ENCODE measurements at places on chromosomes 5 and 9.

DNA sequence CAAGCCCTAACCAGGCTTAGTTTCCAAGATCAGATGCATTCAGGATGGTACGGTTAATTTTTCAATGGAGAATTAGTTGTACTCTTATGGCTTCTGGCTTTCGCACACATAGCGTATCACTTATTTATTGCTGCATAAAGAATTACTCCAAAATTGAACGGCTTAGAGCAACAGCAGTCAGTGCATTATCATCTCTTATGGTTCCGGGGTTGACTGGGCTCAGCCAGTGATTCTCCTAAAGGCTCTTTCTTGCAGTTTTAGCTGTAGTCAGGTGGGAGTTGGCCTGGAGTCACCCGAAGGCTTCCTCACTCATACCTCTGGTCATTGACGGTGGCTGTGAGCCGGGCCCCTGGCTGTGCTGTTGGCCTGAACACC lies 595 bp upstream of the GRHPR start:
- DNase-seq, result no peak

GRCh38 chr5:78631931-78632330 lies 16.6 kb downstream of the LHFPL2 start:
- DNase-seq, result no peak

DNA sequence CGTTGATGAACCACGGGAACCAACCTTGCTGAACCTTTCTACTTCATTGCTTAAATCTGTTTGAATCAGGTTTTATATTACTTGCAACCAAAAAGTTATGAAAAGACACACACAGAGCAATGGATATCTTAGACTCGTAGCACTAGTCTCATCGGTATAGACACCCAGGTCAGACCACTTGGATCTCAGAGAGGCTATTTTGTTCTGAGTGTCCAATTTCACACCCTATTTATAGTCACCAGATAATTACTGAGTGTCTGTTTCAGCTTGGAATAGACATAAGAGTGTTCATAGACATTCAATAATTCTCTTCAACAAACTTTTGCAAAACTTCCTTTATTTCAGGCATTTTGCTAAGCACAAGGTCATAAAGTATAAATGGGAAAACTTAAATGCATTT lies 145.4 kb upstream of the EGFLAM start:
- DNase-seq, result no peak

DNA sequence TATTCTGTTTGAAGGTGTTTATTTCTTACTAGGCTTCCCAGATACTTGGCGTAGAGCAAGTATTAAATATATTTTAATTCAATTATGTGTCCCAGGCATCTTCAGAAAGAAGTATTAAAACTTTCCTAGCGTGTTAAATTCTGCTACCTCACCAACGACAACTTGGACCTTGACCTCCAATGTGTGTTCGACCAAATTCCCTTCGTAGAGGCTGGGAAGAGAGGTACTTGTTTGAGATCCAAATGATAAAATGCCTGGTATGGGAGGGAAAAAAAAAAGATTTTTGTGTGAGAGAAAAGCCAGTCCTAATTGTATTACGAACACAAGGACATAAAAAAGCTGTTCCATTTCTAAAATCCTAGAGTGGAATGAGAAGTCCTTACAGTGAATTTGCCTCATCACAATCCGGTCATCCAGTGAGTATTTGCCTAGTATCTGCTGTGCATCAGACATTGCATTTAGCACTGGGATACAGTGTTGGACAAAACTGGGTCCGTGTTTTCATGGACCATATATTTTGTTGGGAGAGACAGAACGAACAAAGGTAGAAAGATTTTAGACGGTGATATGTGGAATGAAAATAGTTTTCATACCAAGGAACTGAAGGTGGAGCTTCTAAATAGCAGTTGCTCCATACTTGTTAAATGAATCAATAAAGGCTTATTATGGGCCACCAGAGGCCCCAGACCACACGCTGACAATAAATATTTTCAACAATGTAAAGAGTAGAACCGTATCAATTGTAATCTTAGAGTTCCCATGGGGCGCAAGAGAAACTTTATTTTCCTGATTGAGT lies 103.1 kb downstream of the KIF4B start:
- no peak for DNase-seq

GRCh38 chr5:159031513-159031912 lies 68.2 kb downstream of the EBF1 start:
- DNase-seq, result no peak

DNA sequence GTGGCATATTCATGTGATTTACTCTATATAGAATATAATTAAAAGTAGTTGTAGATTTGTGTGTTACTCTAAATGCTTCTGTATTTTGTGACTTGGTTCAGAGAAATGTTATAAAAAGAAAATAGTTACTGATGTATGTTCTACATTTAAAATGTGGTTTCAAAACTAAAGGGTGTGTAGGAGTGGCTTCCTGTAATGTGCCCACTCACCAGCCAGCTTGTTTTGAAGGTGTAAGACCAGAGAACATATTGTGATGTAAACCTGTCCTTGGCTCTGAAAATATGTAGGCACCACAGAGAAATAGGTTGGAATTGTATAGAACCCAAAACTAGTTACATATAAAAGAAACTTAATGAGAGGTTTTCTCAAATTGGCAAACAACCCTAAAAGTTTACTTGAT lies 51.2 kb upstream of the ARRDC3 start:
- peak; percentile 16 for DNase-seq

- DNase-seq, result no peak
Observed at GRCh38 chr5:6311568-6312501, 66.5 kb downstream of the MED10 start.

DNA sequence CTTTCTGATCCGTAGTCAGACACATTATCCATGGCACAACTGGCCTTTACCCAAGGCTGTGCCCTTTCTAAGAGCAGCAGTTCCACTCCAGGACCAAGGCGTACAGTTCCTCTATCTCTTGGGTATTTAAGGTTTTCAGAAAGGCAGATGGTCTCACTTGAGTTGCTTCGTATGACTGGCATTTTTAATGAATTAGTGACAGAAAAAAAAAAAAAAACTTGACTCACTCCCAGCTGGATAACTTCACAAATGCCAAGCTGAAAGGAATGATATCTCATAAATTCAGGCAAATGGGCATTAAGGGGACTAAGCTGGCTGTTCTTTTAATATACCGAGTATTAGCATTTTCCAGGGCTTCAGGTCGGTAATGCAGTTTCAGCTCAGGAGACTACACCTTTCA lies 60.7 kb downstream of the SLC24A2 start:
- no peak for DNase-seq

GRCh38 chr5:137431051-137431450 lies 68.1 kb downstream of the SPOCK1 start:
- DNase-seq, result no peak

DNA sequence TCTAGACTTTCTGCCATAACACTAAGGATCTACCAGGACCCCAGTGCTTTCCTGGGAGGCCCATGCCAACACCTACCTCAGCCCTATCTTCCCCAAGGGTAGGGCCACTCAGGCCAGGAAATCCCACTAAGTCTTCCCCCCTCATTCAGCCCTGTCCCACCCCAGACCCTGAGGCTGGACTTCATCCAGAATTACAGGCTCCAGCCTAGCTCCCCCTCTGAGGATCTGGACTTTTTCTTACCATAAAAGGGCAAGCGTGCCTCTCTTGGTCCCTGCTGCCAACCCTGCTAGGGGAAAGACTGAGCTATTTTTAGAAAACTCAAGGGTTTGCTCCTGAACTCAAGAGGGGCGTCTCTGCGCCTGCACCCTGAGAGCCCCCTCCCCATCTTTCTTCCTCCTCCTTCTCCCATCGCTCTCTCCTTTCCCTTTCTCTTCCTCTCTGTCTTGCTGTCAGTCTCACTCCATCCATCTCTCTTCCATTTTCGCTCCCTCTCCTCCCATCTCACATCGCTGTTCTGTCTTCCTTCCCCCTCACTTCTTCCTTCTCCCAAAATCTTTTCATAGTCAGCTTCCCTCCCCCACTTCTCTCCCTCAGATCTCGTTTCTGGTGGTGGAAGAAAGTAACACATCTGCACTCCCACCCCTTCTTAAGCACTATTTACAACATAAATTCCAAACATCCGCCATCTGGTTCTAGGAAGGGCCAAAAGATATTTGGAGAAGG lies 38.1 kb upstream of the IL17B start:
- DNase-seq, result no peak

DNA sequence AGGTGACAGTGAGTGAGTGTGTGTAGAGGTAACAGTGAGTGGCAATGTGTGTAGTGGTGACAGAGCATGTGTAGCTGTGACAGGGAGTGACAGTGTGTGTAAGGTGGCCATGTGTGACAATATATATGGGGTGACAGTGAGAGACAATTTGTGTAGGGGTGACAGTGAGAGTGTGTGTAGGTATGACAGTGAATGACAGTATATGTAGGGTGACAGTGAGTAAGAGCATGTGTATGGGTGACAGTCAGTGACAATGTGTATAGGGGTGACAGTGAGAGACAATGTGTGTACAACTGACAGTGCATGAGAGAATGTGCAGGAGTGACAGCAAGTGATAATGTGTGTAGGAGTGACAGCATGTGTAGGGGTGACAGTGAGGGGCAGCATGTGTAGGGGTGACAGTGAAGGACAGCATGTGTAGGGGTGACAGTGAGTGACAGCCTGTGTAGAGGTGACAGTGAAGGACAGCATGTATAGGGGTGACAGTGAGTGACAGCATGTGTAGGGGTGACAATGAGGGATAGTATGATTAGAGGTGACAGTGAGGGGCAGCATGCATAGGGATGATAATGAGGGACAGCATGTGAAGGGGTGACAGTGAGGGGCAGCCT lies 10.1 kb upstream of the GAPT start:
- DNase-seq, result no peak

DNA sequence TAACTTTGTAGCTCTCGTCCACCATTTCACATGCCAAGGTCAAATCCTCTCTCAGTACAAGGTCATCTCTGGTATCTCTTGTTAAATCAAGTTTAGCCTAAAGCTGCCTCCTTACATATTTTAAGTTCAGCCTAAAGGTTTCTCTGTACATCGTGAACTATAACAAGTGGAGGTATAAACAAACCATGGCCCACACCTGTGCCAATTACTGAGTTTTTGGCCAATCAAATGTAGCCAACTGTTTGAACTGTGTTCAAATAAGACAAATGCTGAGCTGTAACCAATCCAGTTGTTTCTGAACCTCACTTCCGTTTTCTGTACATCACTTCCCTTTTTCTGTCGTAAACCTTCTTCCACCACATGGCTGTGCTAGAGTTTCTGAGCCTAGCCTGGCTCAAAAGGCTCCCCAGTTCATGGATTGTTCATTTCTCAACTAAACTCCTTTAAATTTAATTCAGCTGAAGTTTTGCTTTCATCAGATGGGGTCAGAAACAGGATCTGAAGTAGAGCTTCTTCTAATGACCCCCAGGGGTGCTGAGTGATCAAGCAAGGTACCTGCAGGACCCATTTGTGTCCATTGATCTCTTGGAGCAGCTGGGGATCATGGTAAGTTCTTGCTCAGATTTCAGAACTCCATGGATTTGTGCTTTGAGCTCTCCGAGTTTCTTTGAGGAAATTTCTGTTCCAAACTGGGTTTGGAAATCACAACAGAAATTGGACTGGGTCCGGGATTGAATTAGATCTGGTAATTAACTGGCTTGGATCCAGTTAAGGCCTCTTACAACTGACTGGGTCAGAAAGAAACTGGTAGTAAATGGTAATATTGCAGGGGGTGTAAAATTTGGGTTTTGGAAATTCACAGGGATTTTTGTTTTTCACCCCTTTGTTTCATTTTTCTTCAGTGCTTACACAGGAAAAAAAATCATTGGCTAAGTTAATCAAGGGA lies 11.0 kb upstream of the NANS start:
- no peak for DNase-seq

- no peak for DNase-seq
Observed at GRCh38 chr5:35229076-35230037, 930 bp downstream of the PRLR start.

GRCh38 chr9:127776195-127776923 lies 2.1 kb downstream of the SH2D3C start:
- DNase-seq, result no peak

GRCh38 chr5:175027390-175027789 lies 303.0 kb downstream of the MSX2 start:
- no peak for DNase-seq

DNA sequence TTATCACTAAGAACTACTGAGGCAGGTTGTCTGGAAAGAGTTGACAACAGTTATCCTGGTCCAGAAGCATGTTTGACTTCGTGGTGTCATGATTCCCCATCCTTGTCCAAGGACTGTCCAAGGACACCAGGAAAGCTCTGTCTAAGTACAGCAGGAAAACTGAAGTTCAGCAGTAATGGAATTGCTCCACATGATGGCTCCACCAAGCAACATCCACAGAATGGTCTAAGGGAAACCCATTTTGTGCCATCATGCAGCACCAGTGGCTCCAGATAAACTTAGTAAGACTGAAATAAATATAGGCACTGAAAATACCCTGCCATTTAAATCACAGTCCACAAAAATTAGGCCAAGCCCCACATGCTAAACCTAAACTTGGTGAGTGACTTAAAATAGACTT lies 192.8 kb downstream of the CDH18 start:
- DNase-seq, result no peak

DNA sequence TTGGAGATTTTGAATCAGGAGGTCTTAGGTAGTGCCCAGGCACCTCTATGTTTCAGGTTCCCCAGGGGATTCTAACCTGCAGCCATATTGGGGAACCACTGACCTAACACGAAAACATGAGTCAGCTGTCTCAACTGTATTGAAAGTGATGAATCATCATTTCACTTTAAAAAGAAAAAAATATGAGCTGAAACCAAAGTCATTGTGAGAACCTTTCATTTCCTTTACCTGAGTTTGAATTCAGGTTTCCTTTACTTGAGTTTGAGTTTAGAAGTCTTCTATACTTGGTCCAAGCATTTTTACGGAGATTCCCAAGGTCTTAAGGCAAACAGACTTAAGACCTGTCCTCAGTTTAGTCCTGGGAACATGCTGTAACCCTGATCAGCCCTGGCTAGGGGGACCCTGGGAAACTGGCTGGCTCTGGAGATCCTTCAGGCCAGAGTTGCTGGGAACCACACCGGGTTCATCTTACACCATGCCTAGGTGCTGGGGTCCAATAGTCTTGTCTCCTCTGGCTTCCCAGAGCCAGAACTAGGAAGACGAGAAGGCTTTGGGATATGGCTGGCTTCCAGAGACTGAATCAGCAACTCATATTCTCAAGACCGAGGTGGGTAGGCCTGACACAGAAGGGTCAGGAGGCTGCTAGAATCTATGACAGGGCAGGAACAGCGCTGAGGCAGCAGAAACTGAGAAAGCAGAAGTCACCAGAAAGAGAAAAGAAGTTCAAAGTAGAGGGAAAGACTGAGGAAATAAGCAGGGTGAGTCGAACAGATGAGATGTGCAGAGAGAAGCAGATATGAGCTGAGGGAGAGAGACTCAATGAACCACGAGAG lies 16.4 kb upstream of the PDCD1LG2 start:
- DNase-seq, result no peak

DNA sequence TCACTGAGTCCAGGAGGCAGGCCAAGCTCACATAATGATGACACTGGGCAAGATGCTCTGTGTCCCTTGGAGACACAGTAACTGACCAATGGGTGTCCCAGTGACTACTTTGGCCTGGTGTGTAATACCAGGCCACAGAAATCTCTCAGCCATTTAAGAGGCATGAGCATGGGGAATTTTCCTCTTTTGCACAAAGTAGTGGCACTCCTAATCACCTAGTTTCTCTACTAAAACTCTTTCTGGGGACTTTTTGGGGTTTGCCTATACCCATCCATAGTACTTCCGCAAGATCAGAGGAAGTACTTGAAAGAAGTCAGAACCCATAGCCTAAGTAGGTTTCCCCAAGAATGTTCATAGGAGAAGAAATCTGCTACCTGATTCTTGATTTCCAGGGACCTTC lies 161.9 kb downstream of the ARSB start:
- no peak for DNase-seq

GRCh38 chr5:152422081-152422480 lies 17.0 kb upstream of the NMUR2 start:
- no peak for DNase-seq

- DNase-seq, result no peak
Observed at GRCh38 chr9:129866394-129867135, 31.3 kb downstream of the USP20 start.
